ENCODE measurements at places on chromosomes 6 and 20. TPM values are rescaled to one million over a fixed set of nuclear protein-coding genes. Genes with fewer than 3 reads are reported as not detected.

DNA sequence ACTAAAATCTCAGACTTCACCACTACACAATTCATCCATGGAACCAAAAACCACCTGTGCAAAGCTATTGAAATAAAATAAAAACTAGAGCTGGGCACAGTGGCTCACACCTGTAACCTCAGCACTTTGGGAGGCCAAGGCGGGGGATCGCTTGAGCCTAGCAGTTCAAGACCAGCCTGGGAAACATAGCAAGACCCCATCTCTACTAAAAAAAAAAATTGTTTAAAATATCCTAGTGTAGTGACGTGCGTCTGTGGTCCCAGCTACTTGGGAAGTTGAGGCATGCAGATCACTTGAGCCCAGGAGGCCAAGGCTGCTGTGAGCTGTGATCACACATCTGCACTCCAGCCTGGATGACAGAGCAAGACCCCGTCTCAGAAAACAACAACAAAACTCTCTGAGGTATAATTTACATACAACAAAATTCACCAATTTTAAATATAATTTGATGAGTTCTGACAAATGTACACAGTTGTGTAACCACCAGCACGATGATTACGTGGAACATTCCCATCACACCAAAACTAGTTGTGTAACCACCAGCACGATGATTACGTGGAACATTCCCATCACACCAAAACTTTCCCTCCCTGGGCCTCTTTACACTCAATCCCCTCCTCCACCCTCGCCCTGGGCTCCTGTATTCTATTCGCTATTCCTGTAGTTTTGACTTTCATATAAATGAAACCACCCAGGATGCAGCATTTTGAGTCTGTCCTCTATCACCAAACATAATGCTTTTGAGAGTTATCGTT, 107.5 kb downstream of the TAF4 start:
- DNase-seq, result no peak

DNA sequence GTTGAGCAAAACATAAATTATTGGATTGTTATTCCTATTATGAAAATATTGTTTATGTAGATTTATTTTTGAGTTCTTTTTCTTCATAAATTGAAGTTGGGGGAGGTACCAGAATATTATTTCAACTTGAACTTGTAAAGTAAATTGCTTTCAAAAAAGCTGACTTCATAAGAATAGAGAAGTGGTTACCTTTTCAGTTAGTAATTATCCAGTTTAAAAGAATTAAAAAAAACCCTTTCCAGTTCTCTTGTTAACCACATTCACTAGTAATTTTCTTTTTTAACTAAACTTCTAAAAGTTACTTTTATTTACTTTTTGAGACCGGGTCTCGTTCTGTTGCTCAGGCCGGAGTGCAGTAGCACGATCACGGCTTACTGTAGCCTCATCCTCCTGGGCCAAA, 124.3 kb downstream of the CDKAL1 start:
- DNase-seq, result no peak

DNA sequence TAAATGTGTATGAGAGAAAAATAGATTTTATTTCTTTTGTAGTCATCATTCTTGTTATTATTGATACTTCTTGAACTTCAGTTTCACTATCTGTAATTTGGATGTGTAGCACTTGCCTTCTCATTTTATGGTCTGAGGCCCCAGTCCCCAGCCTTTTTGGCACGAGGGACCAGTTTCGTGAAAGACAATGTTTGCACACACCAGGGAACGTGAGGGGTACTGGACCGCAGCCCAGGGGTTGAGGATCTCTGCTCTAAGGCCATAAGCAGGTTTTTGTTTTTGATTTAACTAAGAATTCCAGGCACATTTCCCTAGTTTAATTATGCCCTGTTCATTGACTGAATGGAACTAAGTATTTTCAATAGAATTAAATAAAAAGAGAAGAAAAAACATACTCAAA, 261.5 kb downstream of the BMP2 start:
- no peak for DNase-seq

- peak; percentile 83 for DNase-seq
Observed at GRCh38 chr6:40714576-40715564, 127.7 kb upstream of the LRFN2 start.

DNA sequence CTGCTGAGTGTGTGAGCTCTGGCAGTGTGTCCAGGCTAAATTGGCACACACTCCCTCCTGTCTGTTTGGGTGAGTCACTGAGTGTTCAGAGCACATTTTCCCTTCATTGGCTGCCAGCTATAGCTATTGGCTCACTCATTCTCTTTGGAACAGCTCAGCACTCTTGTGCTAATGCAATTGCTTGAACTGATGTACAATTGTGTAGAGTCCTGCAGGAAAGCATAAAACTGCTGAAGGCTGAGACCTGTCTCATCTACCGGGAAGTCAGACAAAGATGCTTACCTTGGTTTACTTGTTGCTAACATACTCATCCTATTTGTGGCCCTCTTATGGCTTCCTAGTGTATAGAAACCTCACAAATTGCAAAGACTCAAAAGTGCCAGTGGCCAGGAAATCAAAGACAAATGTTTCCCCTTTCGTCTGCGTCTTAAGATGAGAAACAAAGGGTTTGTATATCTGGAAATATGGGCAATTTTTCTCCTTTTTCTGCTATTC, 351.0 kb downstream of the BCKDHB start:
- DNase-seq, result peak; percentile 90

- DNase-seq, result peak; percentile 68
Observed at GRCh38 chr20:41734506-41734945, 116.3 kb upstream of the CHD6 start.

DNA sequence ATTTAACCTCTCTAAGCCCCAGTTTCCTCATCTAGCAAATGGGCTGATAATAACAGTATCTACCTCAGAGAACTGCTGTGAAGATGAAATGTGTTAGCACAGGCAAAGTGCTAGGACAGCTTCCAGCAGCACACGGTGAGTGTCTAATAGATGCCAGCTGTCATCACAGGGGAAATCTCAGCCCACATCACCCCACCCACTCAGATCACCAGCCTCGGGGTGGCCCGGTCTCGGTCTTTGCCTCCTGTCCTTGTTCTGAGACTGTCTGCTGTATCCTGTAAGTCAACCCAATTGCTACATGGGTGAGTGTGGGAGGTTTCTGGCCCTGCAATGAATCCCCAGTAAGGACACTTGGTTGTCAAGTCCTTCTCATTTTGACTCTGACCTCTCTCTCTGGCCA, 99.5 kb upstream of the ZNFX1 start:
- no peak for DNase-seq

DNA sequence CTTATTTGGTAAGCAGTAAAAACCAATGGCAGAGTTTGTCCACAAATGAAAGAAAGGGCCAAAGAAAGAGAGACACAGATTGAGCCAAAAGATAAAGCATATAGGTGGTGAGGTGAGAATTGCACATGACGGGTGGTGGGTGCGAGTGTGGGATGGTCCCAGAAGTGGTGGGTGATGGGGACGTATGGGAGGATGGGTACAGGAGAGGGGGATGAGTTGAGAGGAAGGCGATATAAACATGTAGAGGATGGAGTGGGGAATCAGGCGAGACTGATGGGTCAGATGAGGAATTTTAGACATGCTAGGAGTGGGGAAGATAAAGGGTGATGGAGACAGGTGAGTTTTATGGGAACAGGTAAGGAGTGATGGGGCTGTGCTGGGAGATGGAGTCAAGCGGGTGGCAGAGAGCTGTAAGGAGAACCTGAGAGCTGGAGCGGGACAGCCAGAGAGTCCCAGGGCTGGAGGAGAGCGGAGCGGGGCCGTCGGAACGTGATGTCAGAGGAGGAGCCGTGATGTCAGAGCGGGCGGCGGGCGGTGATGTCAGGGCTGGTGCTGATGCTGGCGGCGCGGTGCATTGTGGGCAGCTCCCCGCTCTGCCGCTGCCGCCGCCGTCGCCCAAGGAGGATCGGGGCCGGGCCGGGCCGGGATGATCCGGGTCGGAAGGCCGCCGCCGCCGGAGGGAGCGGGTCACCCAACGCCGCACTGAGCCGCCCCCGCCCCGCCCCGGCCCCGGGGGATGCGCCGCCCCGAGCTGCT, at the start of gene TTBK1:
TTBK1 (plus strand) TSS at position 574 of the 756 bp plus-strand sequence. CDS start 3,180 bp downstream, outside the sequence.
- no peak for DNase-seq

DNA sequence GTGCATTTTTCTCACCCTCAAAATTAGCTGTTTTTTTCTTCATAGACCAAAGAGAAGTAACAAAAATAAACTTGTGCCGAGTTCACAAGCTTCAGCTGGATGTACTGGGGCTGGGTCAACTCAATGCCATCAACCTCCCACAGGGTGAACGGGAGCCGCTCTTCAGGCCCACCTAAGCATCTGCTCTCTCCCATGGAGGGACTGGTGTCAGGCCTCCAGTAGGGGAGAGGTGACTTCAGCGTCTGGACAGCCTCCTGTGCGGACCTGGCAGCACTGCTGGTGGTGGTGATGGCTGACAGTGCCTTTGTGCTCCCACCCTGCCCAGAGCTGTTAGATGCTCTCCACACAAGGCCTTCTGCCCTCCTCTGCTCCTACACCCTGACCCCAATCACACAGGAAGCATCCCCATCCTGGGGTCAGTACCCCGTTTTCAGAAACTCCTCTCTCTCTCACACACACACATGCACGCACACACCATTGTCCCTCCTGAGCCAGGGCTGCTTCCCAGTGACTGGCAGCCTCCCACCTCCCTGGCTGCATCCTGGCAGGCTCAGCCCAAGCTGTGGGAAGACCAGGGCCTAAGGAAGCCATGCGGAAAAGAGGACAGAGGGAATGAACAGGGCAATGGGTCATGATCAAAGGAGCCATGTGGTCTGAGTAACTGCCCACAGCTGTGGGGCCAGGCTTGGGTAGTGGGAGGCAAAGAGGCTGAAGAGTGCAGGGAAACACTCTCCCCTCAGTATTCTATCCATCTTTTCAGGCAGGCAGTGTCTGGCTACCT, 17.7 kb downstream of the CST8 start:
- no peak for DNase-seq

DNA sequence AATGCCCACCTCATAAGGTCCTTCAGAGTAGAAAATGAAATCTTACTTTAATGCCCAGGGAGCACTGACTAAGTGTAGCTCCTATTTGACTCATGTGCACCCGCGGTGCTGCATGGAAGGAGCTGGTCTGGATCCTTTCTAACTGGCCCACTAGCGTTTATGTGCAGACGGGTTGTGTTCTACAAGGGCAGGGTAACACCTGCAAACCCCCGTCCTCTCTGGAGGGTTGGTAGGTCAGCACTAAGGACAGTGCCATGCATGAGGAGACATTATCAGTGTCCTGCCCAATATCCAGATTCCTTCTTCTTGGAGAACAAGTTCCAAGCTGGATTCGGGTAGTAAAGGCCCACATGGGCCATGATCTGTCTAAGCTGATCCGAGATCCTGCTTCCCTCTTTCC, 140.3 kb downstream of the ANKRD60 start:
- DNase-seq, result no peak

DNA sequence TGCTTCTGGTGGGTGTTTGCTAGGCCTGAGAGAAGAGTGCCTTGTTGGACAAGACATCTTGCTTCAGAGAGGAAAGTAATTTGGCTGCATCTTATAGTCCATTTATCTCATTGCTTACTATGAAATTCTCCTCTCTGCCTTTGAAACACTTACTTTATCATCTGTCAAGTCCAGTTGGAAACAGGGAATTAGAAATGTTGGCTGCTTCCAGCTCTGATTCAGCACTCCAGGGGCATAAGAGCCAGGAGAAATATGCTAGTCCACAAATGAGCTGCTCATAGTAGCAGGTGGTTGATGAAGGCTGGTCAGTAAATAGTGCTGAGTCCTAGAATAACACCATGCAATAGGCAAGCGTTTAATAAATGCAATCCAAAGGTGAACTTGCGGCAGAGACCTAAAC, 227.1 kb downstream of the SLC35F1 start:
- DNase-seq, result no peak

GRCh38 chr6:121711472-121711871, 276.0 kb downstream of the GJA1 start:
- no peak for DNase-seq

DNA sequence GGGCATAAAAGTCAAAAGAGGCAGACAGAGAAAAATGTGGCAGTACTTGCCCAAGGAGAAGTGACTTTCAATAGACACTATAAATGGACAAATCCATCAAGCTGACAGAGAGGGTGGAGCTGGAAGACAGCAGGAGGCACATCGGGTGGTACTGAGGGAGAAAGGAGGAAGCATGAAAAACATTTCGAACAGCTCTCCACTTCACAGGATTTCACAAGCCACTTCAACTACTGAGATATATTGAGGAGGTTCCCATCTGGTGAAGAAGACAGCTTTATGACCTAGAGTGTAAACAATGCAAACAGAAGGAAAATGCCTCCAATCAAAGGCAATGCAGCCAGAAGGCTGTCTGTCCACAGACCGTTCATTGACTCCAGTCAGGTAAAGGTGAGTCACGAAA, 259.4 kb upstream of the ECI2 start:
- DNase-seq, result peak; percentile 31

GRCh38 chr6:147081076-147081609, 123.1 kb upstream of the STXBP5 start:
- DNase-seq, result peak; percentile 96

- DNase-seq, result no peak
Observed at GRCh38 chr6:15961635-15962448, 167.0 kb upstream of the MYLIP start.

DNA sequence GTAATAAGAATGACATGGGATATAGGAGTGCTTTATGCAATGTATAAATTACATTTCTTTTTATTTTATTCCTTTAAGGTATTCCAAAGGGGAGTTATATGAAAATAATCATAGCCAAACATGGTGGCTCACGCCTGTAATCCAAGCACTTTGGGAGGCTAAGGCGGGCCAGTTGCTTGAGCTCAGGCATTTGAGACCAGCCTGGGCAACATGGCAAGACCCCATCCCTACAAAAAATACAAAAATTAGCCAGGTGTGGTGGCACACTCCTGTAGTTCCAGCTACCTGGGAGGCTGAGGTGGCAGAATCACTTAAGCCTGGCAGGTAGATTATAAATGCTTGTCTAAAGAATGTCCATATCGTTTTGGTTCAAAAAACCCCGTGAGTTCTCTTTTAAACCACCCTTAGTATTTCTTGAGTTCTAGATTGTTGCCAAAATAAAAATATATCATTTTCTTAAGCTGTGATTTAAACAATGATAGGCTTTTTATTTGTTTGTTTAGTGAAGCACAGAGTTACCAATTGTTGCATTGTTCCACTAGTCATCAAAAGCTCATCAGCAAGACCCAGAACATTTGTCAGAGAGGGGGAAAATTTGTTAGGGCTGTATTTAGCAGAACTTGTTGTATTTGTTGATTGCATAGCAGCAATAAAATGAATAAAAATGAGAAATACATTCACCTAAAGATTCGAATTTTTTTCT, 146.2 kb downstream of the KHDC1L start:
- DNase-seq, result peak; percentile 71

- DNase-seq, result peak; percentile 97
Observed at GRCh38 chr20:3222635-3223600, 13.6 kb downstream of the ITPA start.

DNA sequence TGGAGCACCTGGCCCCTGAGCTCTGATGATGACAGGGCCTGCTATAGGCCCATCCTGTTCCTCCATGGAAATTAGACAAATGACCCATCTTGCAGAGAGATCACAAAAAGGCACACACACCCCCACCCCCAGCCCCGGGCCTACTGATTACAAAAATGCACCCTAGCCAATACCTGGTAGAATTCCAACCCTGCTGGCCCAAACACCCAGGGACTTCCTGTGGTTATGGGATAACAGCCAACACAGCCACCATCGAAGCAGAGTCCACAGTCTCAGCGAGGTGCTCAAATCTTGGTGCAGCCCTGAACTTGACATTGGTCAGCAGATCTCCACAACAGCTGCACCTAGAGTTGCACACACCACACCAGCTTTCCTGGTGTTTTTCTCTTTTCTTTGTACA, 17.0 kb downstream of the NCR2 start:
- DNase-seq, result no peak

Gene TNFRSF21
- 120 TPM for total RNA-seq

Gene COL9A3
- 14.3 TPM for total RNA-seq

Gene MMP24
- 0.52 TPM for total RNA-seq

Gene AIF1
- total RNA-seq, result not detected

Gene DEFB118
- not detected for total RNA-seq

Gene SLC22A1
- 10.2 TPM for total RNA-seq
